NCI-H774 (cell line): ENCODE measurements at places on chromosomes 5 and 9.

DNA sequence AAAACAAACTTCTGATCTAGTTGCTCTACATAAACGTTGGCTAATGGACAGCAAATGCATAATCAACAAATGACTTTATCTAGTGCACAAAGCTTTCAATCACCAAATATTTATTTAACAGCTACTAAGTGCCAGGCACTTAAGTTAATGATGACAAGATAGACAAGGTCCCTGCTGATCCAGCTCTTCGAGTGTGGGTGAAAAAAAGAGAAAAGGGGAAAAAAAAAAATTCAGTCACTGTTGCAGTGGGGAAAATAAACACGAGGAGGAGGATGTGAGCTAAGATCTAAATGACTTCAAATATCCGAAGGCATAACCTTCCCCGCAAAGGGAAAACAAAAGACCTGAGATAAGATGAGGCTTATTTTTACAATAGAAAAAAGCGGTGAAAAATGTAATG is 9.6 kb downstream of the PSIP1 start:
- peak; percentile 88 for DNase-seq

GRCh38 chr5:90096415-90097081 is 313.0 kb downstream of the CETN3 start:
- DNase-seq, result no peak

GRCh38 chr5:59268756-59269415 is 624.6 kb downstream of the PDE4D start:
- no peak for DNase-seq

DNA sequence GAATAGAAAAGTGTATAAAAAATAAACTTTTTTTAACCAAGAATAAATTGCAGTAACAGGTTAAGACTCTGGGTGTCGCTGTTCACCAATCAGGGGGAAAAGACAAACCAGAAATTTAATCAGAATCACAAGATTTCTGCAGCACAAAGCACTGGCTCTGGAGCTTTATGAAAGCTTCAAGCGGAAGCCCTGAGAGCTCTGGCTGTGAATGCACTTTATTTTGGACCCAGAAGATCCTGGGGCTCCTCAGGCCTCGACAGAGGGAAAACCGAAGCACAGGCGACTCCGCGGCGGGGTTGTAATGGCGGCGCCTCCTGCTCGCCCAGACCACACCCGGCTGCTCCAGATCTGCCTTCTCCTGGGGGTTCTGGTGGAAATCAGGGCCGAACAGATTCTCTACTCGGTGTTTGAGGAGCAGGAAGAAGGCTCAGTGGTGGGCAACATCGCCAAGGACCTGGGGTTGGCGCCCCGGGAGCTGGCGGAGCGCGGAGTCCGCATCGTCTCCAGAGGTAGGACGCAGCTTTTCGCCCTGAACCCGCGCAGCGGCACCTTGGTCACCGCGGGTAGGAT is at the start of gene PCDHGA4:
PCDHGA4 (plus strand) TSS at position 122 of the 570 bp plus-strand sequence; CDS start at position 209, 87 bp downstream.
- no peak for DNase-seq

DNA sequence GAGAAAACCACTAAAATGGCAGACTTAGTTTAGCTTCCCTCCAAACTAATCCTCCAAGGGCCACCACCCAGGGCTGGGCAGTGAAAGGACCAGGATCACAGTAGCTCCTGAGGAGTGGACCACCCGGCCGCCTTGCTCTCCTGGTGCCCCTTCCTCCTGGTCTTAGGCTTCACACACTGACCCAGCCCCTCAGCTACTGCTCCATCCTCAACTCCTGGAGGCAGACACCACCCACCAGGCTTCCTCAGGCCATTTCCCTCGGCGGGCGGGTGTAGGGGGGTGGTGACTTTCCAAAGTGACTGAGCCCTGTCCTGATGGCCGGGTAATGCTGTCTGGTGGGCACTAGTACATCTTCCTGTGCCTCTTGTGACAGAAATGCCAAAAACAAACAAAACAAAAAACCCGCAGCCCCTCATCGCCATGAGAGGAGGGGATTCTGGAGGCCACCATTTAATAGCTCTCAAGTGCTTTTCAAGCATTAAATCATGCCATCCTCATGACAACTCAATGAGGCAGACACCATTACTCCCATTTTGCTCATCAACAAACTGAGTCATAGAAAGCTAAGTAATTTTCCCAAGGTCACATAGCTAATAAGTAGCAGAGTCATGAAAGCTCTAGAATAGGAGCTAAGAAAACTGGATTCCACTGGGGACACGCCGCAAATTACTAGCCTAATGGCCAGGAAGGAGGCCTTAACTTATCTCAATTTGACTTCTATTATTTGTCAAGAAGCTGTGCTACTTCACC is 91.3 kb upstream of the LRRTM2 start:
- no peak for DNase-seq

GRCh38 chr9:2109069-2109650 is 94.0 kb downstream of the SMARCA2 start:
- DNase-seq, result no peak

DNA sequence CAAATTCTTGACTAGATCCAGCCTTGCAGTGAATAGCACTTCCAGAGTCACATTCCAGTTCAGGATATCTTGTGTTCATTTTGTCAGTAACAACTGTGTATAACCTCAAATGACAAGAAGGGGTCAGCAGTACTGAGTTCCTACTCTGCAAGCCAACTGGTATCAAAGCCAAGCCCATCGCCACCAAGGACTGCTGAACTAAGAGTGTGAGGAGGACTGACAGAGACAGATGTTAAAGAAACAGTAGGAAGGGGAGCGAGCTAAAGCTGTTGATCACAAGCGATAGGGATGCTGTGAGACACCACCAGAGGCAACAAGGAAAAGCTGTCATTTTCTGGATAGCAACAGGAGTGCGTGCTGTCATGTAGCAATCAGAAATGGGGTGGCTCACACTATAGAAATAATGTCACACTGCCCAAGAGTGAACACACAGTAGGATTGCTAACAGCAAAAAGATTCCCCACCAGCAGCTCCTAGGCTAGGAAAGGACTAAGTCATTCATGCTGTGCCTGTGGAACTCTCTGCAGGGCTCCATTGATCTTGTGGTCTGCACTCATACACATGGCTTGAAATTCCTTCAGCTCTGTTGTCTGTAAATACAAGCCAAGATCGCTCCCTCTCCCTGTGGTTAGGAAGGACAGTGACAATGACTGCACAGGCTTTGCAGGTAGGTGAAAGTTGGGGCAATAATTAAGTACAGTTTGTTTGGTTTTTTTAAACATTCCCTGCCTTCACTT is 658.6 kb downstream of the NR2F1-AS1 start:
- DNase-seq, result no peak

DNA sequence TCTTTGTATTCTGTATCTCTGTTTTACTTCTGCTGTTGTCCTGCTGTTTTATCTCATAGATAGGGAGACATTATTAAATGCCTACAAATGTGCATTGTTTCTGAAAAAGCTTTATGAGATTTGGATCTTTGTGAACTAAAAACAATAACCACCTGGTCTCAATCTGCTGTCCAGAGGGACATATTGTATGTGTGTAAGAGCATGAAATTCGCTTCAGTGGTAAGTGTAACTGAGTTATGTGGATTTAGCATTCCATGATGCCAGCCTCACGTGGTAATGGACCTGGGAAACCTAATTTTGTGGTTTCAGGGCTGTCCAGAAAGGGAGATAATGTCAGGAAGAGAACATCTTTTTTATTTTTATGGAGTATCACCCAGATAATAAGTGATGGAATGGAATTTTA is 119.3 kb downstream of the GDNF start:
- no peak for DNase-seq

GRCh38 chr9:130433947-130434262 is 10.9 kb upstream of the ASS1 start:
- DNase-seq, result no peak

DNA sequence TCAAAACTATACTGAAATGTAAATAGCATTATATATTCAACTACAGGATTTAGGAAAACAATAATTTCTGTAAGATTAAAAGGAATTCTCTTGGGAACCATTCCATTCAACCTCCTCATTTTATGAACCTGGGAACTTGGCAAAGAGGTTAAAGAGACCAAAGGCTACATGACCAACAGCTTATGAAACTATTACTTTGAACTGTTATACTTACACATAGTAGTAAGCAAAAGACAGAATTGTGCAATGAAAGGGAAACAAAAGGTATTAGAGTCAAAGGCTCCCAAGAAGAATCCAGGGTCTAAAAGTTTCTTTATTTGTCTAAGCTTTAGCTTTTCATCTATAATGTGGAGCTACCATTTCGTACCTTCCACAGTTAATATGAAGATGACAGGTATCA is 7.2 kb downstream of the C9orf72 start:
- DNase-seq, result no peak

DNA sequence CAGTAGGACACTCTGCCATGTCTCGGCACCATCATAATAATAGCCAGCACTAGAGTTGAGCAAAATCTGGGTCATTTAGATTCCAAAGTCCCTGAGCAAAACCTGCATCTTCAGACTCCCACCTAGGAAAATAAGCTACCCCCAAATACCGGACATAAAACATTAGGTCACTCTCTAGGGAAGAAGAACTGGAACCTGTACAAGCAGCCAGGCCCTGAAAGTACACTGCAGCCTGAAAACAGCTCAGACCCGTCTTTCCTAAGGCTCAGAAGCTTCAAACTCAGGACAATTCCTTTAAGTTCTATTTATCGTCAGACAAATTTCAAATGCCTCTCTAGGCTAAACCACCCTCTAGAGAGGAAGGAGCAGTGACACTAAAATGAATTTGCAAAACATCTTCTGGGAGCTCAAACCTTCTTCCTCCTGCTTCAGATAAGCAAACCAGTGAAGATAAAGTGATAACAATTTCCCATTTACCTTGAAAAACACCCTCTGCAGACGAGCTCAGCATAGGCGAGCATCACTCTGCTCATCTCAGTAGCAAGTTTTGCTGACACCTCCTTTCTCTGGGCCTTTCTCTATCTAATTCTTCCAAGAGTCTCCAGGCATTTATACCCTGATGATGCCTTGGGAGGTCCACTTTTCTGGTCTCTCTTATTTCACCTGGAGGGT is 34.0 kb downstream of the ADAM19 start:
- DNase-seq, result no peak

GRCh38 chr9:127133739-127134167 is 11.3 kb upstream of the ANGPTL2 start:
- DNase-seq, result no peak

DNA sequence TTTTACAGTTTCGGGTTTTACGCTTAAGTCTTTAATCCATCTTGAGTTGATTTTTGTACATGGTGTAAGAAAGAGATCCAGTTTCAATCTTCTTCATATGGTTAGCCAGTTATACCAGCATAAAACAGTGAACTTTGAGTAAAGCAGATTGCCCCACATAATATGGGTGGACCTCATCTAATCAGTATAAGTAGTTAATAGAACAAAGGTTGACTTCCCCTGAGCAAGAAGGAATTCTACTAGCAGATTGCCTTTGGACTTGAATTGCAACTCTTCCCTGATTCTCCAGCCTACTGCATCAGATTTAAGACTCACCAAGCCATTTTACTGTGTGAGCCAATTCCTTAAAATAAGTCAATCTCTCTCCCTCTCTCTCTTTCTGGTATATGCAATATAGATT is 173.2 kb downstream of the SNCAIP start:
- DNase-seq, result no peak

- no peak for DNase-seq
These were observed 115.8 kb downstream of the EFNA5 start for GRCh38 chr5:107554776-107555424.

DNA sequence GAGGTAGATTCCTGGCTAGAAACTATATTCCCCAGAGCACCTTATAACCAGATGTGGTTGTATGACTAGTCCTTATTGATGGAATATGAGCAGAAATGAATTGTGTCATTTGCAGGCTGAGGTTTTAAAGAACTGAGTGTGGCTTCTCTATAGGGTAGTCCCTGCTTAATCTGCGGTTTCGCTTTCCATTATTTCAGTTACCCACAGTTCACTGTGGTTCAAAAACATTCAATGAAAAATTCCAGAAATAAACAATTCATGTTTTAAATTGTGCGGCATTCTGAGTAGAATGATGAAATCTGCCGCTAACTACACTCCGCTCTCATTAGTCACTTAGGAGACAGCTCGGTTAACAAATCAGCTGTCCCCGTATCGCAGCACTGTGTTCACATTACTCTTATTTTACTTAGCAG is 65.1 kb downstream of the ANKRD55 start:
- no peak for DNase-seq

DNA sequence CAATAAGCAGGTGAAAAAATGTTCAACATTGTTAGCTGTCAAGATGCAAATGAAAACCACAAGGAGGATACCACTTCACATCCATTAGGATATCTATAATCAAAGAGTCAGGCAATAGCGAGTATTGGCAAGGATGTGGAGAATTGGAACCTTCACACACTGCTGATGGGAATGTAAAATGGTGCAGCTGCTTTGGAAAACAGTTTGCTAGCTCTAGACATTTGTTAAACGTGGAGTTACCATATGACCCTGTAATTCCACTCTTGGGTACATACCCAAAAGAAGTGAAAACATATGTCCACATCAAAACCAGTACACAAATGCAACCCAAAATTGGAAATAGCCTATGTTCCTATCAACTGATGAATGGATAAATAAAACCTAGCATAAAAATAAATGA is 37.4 kb downstream of the SCAMP1 start:
- DNase-seq, result no peak

DNA sequence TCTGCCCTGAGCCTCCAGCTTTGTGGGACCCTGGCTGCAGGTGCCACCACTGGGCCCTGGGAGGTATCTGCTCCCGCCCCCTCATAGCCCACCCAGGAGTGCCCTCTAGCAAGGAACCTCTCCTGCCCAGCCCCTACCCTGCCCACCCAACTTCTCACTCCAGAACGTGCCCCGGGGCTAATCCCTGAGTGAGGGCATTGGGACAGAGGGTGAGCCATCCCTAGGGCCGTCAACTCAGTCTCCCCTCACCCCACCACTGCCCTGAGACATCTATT is 2.7 kb upstream of the RASGEF1C start:
- no peak for DNase-seq

DNA sequence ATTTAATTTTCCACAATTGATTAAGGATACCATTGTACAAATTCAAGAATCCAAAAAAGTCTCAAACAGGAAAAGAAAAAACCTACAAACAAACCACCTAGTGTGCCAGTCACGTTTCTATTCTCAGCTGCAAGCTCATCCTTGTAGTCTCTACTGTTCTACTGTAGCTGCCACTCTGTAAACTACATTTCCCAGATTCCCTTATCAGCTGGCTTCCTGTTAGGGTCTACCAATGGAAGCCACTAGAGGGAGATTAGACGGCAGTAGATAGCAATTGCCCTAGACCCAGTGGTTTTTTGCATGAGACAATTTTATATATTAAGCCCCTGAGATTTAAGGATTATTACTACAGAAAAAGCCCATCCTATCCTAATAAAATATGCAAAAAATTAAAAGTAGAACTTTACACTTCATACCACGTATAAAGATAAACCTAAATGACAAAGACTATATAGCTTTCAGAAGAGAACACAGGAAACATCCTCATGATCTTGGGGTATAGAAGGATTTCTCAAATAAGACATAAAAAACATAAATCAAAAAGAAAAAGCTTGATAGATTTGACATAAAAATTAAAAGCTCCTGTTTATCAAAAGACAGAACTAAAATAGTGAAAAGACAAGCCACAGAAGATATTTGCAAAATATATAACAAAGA is 37.4 kb downstream of the P4HA2 start:
- peak; percentile 13 for DNase-seq

- no peak for DNase-seq
These were observed 188.1 kb downstream of the TMEM167A start for GRCh38 chr5:82889088-82889487.

- peak; percentile 24 for DNase-seq
These were observed 95.7 kb downstream of the NFIB start for GRCh38 chr9:14218253-14218652.

- DNase-seq, result no peak
These were observed 225.1 kb downstream of the PDZD2 start for GRCh38 chr5:31863991-31864411.

- DNase-seq, result no peak
These were observed 21.5 kb downstream of the TENT4A start for GRCh38 chr5:6734781-6735180.
